ENCODE measurements at places on chromosomes 6 and 20.

- H3K27me3 ChIP-seq: no peaks in the 10 kb centered on the region
- no peaks in the 10 kb centered on the region for H3K36me3 ChIP-seq
- H3K4me3 ChIP-seq: no peak overlapping the region
- no peak overlapping the region for H3K27ac ChIP-seq
These were observed 329.6 kb downstream of the RNGTT start for GRCh38 chr6:88633782-88634181.

GRCh38 chr20:47454298-47455132 is 47.2 kb upstream of the NCOA3 start:
- H3K4me3 ChIP-seq: no peak overlapping the region
- DNase-seq: no peak
- no peaks in the 10 kb centered on the region for H3K4me1 ChIP-seq
- H3K27ac ChIP-seq: peak overlapping the region; percentile 15
- H3K27me3 ChIP-seq: no peaks in the 10 kb centered on the region

- H3K27ac ChIP-seq: peak within 1 kb of the TSS; percentile 45
- H3K27me3 ChIP-seq: no peaks in the 10 kb centered on the region
- H3K4me3 ChIP-seq: peak within 1 kb of the TSS; percentile 66
- no peaks in the 10 kb centered on the region for H3K4me1 ChIP-seq
These were observed at the start of gene FERMT1 for GRCh38 chr20:6122873-6123648. Gene FERMT1, minus strand, starts transcription at chr20:6123030. Its CDS starts 3,476 bp downstream, at chr20:6119554.

GRCh38 chr6:29982097-29982496 is 39.8 kb downstream of the HLA-A start:
- no peak overlapping the region for H3K27ac ChIP-seq
- no peaks in the 10 kb centered on the region for H3K27me3 ChIP-seq
- no peaks in the 10 kb centered on the region for H3K36me3 ChIP-seq
- H3K4me3 ChIP-seq: no peak overlapping the region
- DNase-seq: no peak
- no peaks in the 10 kb centered on the region for H3K4me1 ChIP-seq

GRCh38 chr6:62626661-62627060 is 340.6 kb upstream of the KHDRBS2 start:
- no peak for DNase-seq
- no peak overlapping the region for H3K4me3 ChIP-seq
- no peaks in the 10 kb centered on the region for H3K4me1 ChIP-seq
- H3K27ac ChIP-seq: no peak overlapping the region
- peaks cover 4% of the 10 kb centered on the region for H3K36me3 ChIP-seq
- H3K27me3 ChIP-seq: no peaks in the 10 kb centered on the region

GRCh38 chr6:11230158-11231107 is 2.0 kb downstream of the NEDD9 start:
- H3K4me1 ChIP-seq: no peaks in the 10 kb centered on the region
- H3K36me3 ChIP-seq: no peaks in the 10 kb centered on the region
- peak overlapping the region; percentile 93 for H3K27ac ChIP-seq
- no peaks in the 10 kb centered on the region for H3K27me3 ChIP-seq

DNA sequence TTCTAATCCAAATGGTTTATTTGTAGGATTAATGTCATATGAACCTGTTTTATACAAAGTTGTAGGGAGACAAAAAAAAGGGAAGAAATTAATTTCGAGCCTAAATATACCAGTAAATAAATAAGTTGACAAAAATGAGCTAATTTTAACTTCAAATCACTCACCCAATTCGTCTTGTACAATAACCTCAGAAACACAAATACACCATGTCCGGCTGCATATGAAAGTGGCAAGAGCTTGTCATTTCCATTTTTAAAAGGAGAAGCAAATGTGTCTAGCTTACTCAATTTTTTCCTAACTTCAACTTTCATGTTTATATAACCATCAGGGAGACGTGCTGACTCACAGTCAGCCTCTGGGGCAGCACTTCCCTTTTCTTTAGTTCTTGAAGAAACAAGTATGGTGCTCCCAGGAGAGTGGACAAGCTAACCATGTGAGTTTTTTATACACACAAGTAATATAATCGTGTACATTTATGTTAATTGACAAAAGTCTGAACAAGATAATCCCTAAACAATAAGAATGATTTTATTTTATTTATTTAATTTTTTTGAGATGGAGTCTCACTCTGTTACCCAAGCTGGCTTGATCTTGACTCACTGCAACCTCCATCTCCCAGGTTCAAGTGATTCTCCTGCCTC is 55.5 kb upstream of the SGK1 start:
- no peaks in the 10 kb centered on the region for H3K27me3 ChIP-seq
- H3K27ac ChIP-seq: no peak overlapping the region
- no peaks in the 10 kb centered on the region for H3K4me1 ChIP-seq

DNA sequence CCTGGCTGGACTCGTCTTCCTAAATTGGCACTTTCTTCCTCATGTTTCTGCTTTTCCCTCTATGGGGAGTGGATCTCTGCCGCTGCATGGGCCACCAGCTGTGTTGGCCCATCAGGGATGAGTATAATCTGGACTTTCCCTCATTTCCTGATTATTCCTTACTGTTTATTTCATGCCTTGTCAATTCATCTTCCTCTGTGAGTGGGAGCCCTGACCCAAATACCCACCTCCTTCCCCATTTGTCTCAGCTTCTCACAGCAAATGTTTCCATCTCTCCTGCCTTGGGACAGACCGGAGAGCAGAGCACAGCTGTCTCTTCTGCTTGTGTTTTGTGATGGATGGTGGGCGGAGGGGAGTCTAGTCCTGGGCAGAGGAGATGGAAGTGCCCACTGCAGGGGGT is 212.7 kb downstream of the UST start:
- no peak overlapping the region for H3K4me3 ChIP-seq
- H3K27ac ChIP-seq: no peak overlapping the region
- H3K36me3 ChIP-seq: no peaks in the 10 kb centered on the region

- no peak for DNase-seq
- H3K4me3 ChIP-seq: no peak overlapping the region
- no peaks in the 10 kb centered on the region for H3K36me3 ChIP-seq
- H3K27ac ChIP-seq: no peak overlapping the region
These were observed 4.1 kb downstream of the PAQR8 start for GRCh38 chr6:52365866-52366540.

GRCh38 chr6:18389479-18389878 is 2.3 kb downstream of the RNF144B start:
- peak overlapping the region; percentile 65 for H3K4me3 ChIP-seq
- H3K4me1 ChIP-seq: no peaks in the 10 kb centered on the region
- H3K27ac ChIP-seq: peak overlapping the region; percentile 65
- no peak for DNase-seq
- no peaks in the 10 kb centered on the region for H3K36me3 ChIP-seq
- no peaks in the 10 kb centered on the region for H3K27me3 ChIP-seq

DNA sequence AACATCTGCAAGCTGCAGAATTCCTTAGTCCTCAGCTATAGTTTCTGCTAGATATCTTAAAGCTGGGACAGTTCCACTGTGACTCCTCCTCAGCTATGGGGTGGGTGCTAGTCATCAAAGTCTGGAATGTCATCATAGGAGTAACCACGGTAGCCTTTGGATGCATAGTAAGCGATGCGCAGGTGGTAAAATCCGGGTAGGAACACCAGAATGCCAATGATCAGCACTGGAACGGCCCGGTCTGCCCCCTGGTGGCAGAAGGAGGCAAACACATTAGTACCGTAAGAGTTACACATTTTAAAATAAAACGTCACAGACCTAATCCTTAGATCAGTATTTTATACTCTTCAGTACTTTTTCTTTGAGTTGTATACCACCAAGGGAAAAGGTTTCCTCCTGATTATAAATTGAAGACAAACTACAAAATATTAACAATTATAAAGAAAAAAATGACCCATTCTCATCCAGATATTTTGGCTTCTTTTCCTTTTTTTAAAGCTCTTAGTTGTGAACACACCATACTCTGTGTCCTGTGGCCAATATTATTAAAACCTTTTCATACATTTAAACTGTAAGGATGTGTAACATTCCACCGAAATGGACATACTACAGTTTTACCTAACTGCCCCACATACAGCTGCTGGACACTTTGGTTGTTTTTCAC is 18.9 kb downstream of the PCNA start:
- no peak overlapping the region for H3K27ac ChIP-seq
- H3K4me3 ChIP-seq: no peak overlapping the region
- no peaks in the 10 kb centered on the region for H3K36me3 ChIP-seq
- no peaks in the 10 kb centered on the region for H3K4me1 ChIP-seq
- peak; percentile 39 for DNase-seq
- H3K27me3 ChIP-seq: no peaks in the 10 kb centered on the region

- no peaks in the 10 kb centered on the region for H3K27me3 ChIP-seq
- H3K4me3 ChIP-seq: peak overlapping the region; percentile 93
- peak; percentile 72 for DNase-seq
- H3K36me3 ChIP-seq: no peaks in the 10 kb centered on the region
These were observed 1.2 kb downstream of the DDR1 start for GRCh38 chr6:30885481-30885998.

GRCh38 chr6:124163676-124164075 is 360.0 kb downstream of the NKAIN2 start:
- no peak for DNase-seq
- H3K4me1 ChIP-seq: no peaks in the 10 kb centered on the region
- H3K27me3 ChIP-seq: no peaks in the 10 kb centered on the region
- no peaks in the 10 kb centered on the region for H3K36me3 ChIP-seq
- no peak overlapping the region for H3K4me3 ChIP-seq

GRCh38 chr6:137877606-137878005 is 10.5 kb downstream of the TNFAIP3 start:
- no peak for DNase-seq
- peaks cover 7% of the 10 kb centered on the region for H3K36me3 ChIP-seq
- H3K27ac ChIP-seq: no peak overlapping the region

DNA sequence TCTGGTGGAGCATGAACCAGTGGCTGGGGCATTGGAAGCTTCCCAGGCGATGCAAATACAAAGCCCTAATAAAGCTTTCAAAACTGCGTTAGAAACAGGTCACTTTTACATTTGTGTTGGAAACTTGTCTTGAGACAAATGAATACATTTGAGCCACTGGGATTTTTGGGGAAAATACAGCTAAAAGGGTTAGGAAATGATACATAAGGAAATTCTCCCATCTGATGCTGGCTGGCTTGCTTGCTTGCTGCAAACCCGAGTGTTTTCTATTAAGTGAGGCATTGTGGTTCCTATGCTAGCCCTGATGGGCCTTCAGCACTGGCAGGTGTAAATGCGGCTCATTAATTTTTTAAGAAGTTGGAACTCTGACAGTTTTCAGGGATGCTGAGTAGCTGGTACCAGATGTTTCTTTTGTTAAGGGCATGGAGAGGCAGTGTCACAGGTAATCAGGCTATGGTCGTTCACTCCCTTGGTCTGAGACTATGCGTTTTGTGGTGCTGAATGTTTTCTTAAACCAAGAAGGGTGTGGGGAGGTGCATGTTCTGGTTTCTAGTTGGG is 35.2 kb downstream of the RREB1 start:
- peaks cover 17% of the 10 kb centered on the region for H3K4me1 ChIP-seq
- no peak for DNase-seq
- H3K4me3 ChIP-seq: no peak overlapping the region
- H3K27me3 ChIP-seq: no peaks in the 10 kb centered on the region
- H3K36me3 ChIP-seq: no peaks in the 10 kb centered on the region
- H3K27ac ChIP-seq: peak overlapping the region; percentile 8

DNA sequence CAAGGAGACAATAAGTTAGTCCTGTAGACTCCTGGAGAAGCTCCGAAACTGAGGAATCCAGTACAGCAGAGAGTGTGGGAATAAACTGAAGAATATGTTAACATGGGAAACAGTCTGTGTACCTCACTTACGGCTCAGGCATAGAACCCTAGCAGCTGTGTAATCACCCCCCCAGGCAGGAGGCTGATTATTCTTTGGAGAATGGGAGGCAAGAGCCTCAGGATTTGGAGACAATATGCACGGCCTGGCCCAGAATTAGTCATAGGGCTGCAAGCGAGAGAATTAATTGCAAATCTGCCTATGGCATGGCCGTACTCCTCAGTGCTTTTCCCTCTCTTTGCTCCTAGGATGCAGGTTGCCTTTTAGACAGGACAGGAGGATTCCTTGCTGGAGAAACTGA is 27.5 kb upstream of the FYN start:
- H3K27me3 ChIP-seq: no peaks in the 10 kb centered on the region
- H3K4me1 ChIP-seq: no peaks in the 10 kb centered on the region
- no peak overlapping the region for H3K27ac ChIP-seq
- no peak overlapping the region for H3K4me3 ChIP-seq
- H3K36me3 ChIP-seq: no peaks in the 10 kb centered on the region

GRCh38 chr20:32945710-32946221 is 58.5 kb downstream of the SUN5 start:
- no peaks in the 10 kb centered on the region for H3K4me1 ChIP-seq
- H3K36me3 ChIP-seq: no peaks in the 10 kb centered on the region
- DNase-seq: no peak
- no peak overlapping the region for H3K27ac ChIP-seq
- H3K4me3 ChIP-seq: no peak overlapping the region

DNA sequence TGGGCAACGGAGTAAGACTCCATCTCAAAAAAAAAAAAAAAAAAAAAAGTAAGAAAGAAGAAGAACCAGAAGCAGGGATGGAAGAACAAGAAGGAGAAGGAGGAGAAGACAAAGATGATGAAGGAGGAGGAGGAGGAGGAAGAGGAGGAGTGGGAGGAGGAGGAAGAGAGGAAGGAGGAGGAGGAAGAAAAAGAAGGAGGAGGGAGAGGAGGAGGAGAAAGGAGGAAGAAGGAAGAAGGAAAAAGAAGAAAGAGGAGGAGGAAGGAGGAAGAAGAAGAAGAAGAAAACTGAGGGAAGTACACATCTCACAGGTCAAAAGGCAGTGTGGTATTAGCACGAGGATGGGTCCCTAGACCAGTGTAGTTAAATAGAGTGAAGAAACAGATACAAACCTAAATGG is 65.1 kb upstream of the SCAF8 start:
- no peaks in the 10 kb centered on the region for H3K27me3 ChIP-seq
- DNase-seq: no peak
- H3K4me1 ChIP-seq: no peaks in the 10 kb centered on the region
- no peak overlapping the region for H3K4me3 ChIP-seq

DNA sequence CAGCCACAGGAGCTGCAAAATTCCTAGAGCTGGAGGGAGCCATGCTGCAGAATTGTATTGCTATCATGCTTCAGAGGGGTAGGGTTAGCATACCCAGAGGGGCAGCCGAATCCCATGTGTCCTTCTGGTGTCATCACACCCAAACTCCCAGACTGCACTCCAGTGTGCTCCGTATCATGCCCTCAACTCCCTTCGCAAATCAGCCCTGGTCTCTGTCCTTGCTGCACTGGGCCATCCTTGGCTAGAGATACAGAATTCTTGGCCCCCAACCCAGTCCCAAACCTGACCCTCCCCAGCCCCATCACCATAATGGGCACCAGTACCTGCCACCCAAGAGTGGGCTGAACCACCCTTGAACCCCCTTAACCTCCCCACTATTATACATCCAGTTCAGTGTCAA is 138.3 kb downstream of the ANKRD60 start:
- no peak for DNase-seq
- no peak overlapping the region for H3K27ac ChIP-seq
- no peaks in the 10 kb centered on the region for H3K36me3 ChIP-seq
- no peak overlapping the region for H3K4me3 ChIP-seq
- no peaks in the 10 kb centered on the region for H3K27me3 ChIP-seq
- H3K4me1 ChIP-seq: no peaks in the 10 kb centered on the region

DNA sequence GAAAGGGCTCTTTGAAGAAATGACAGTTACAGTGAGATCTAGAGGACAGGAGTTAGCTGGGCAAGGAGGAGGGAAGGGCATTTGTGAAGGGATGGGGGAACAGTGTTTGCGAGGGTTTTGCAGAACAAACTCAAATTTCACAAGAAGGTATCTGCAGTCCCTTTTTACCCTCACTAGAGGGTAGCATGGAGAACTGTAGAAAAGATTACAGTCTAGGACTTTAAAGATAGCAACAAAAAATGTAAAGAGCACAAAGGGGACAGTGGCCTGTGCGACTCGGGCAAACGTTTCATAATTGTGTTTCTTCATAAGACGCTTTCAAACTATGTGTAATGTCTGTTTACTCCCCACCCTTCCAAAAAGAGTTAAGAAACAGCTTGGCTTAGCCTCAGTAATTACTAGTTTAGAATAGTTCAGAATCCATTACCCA is 21.2 kb upstream of the ASXL1 start:
- DNase-seq: no peak
- no peaks in the 10 kb centered on the region for H3K27me3 ChIP-seq
- H3K4me1 ChIP-seq: no peaks in the 10 kb centered on the region
- no peak overlapping the region for H3K4me3 ChIP-seq
- no peak overlapping the region for H3K27ac ChIP-seq
- H3K36me3 ChIP-seq: no peaks in the 10 kb centered on the region
